ENCODE measurements at places on chromosomes 1 and 21.

DNA sequence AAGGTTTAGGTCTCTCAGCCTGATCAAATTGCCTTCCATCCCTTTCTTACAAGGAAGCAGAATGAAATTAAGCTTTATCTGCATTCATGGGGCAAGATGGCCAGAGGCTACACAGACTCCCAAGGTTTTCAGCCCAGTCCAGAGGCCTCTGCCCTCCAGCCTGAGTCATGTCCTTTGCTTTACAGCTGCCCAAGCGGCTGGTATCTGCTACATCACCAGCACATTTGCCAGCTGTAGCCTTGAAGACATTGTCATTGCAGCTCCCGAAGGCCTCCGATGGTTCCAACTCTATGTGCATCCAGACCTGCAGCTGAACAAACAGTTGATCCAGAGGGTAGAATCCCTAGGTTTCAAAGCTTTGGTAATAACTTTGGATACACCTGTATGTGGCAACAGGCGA is 16.0 kb downstream of the HAO2 start:
- no peak for DNase-seq

GRCh38 chr21:46096596-46097335 is 1.1 kb upstream of the COL6A2 start:
- no peak for DNase-seq

DNA sequence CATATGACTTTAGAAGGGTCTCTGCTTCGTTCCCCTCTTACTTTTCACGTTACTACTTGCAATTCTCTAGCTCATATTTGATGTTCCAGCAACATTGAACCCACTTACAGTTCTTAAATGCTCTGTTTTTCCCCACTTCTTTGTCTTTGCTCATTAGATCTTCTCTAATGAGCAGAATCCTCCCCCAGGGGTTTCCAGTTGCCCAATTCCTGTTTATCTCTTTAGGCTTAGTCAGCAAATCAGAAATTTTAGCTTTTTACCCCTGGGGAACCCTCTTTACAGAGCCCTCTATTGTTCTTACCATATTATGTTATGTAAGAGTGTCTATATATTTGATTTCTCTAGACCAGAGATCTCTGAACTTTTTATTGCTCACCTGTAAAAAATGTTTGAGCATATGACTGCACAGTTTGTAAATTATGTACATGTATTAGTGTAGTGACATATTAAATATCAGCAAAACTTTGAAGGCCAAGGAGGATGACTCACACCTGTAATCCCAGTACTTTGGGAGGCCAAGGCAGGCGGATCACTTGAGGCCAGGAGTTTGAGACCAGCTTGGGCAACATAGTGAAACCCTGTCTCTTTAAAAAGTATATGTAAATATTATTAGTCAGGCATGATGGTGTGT is 71.4 kb downstream of the FNBP1L start:
- DNase-seq: no peak

DNA sequence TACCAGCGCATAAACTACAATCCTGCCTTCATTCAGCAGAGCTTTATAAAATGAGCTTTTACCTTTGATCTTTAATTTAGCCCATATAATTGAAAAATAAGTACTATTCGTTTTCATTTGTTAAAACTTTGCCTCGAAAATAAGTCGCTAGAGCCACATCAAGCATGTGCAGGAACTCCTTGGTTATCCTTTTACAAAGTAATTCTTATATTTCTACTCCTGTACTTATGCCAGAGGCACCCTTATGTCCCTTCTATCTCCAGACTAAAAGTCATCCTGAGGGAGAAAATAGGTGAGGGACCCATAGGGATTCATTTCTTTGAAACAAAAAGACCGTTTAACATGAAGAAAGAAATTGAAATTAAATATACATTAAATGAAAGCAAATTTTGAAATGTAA is 278.2 kb upstream of the C1orf105 start:
- no peak for DNase-seq

DNA sequence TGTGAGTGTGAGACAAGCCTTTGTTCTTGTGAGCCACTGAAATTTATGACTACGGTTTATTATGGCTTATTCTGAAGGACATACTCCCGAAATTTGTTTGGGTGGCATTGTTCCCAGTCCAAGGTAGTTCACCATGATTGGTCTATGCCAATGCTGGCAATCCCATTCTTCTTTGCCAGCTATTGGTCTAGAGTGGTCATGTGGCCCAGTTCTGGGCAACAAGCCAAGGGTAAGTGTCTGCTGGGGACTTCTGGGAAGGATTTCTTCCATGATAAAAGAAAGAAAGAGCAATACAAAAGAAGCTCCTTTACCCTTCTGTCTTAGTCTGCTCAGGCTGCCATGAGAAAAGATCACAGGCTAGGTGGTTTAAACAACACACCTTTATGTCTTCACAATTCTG is 201.6 kb downstream of the SLC35F3 start:
- no peak for DNase-seq

- no peak for DNase-seq
Observed at GRCh38 chr1:105416261-105416660, 1640.2 kb upstream of the PRMT6 start.

DNA sequence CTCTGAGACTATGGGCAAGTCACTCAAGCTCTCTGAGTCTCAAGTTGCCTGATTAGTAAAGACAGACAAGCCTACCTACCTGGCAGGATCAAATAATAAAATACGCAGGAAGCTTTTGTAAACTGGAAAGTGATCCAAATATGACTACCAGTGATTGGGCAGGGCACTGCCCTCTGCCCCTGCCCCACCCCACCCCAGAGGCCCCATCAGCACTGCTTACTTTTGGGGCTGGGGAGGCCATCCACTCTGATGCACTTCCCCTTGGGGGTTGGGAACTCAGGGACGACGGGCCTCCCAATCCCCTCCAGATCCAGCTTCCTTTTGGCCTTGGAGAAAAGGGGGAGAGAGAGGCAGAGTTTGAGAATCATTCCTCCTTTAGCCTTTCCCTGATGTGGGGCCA is 6.9 kb downstream of the E2F2 start:
- DNase-seq: no peak

- no peak for DNase-seq
Observed at GRCh38 chr1:71399594-71399993, 318.8 kb upstream of the ZRANB2 start.

GRCh38 chr1:185533596-185533995 is 200.6 kb upstream of the HMCN1 start:
- no peak for DNase-seq

DNA sequence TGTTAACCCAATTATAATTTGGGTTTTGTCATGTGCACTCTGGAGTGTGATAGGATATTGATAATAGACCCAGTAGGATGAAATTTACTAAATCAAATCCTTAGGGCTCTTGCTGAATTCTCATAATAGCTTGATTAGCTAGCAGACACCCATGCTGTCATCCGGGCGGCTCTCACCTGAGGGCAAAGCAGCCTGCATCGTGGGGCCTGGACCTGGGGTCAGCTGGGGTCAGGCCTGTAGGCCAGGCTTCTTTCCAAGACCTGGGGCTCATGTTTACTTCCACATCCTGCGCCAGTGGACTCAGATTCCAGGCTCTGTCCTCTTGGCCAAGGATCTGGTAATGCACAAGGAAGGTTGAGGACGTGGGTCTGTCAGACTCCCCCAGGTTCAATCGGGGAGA is 486.3 kb downstream of the NPHP4 start:
- DNase-seq: no peak

- DNase-seq: no peak
Observed at GRCh38 chr1:70458131-70458530, 47.1 kb downstream of the CTH start.
